Mesenteric fat pad (tissue), 1 donor: ENCODE measurements at places on chromosomes 5 and 9.

- DNase-seq = no peak
Observed at GRCh38 chr9:116927726-116928125, 240.6 kb downstream of the TRIM32 start.

DNA sequence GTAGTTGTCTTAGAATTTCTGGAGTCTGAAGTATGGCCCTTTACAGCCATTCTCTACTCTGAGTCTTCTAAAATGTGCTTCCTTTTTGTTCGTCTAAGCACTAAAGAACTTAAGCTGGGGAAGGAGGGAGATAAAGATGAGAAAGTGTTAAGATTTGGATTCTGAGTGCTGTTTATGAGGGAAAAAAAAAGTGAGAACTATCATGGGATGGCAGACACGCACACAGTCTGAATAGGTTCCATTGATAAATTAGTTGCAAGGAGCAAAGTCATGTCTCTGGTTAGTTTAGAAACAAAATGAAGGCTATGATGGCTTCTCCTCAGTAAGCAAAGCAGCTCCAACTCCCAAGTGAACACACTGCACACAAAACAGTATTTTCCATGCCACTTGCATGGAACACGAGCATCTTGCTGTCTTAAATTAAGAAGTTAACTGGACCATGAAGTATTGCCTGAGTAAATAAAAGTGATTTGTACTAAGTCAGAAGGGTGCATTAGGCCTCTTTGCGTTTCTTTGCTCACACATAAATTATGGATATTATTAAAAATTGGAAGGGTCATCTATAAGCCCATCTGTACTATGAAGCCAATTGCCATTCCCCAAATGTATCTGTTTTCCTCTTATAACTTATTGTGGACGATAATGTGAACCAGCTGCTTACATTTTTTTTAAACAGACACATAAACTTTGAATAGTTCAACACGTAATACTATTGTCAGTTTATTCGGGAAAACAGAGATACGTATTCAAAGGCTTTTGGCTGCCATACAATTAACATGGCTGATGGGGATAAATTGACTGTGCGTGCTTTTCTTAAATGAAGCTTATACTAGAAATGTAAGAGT is 199.3 kb downstream of the SGCD start:
- DNase-seq = no peak

GRCh38 chr5:137627293-137627692 is 108.6 kb downstream of the KLHL3 start:
- no peak for DNase-seq

DNA sequence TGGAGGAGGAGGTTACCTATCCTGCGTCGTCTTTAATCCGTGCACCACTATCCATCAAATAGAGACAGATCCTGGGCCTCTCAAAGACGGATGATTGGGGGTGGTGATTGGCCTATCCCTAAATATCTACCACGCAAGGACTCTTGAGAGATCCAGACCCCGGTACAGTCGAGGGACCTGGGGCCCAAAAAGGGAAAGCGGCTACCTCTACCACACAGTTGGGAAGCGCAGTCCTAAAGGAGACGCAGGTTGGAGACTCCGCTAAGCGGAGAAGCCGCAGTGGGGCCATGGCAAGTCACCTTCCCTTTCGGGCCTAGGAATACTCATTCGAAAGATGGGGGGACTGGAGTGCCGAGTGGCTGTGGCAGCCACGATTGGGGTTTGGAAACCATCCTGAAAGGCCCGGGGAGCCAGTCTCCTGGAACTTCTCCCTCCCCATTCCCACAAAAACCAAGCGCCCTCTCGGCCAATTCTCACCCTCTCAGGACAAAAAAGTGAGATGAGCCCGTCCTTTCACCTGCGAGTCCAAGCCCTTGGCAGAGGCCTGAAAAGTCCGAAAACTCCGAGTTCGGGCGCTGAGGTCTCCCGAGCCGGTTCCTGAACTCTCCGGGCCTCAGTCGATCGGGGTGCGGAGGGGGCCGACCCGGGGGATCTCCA is 499 bp upstream of the FOXE1 start:
- no peak for DNase-seq
